Inflammatory macrophage treated with lipopolysaccharide for 1 hour (primary cell): ENCODE measurements at places on chromosomes 1 and 21.

- no peak for DNase-seq
These were observed 4.8 kb upstream of the ANKRD65 start for GRCh38 chr1:1425753-1426495.

DNA sequence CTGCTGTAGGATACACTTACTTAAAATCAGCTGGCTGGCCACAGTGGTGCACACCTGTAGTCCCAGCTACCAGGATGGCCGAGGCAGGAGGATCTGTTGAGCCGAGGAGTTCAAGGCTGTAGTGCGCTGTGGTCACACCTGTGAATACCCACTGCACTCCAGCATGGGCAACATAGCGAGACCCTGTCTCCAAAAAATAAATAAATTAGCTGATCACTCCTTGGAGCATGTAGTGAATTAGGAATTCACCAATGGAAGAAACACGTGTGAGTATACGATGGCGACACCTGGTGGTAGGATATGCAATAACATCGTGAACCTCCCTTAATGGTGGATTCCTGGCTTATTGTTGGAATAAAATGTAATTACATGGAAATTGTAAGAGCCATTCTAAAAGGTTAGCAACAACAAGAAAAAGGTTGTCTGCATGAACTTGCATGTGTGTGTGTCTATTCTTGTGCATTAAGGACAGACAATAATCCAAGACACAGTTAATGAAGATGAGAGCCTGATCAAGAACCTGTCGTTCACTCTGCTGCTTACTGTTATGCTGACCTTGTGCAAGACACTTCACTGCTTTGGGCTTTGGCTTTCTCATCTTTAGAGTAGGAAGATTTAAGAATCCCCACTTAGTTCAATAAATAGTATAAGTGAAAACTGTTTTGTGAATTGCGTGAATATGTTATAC is 38.6 kb upstream of the COX20 start:
- DNase-seq: peak; percentile 86

DNA sequence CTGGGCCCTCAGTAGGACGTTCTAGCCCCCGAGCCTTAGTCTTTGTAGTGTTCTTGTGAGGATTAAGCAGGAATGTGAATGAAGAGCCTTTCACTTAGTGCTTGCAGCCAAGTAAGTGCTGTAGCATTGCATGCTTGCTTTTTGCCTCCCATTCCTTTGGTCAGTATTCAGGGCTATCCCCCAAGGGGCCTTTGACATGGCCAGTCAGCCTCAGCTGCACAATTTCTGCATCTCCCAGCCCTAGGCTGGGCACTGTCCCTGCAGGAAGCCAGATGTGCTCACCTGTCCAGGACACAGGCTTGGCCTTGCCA is 30.5 kb downstream of the SOX13 start:
- DNase-seq: no peak

GRCh38 chr1:181784039-181784683 is 277.4 kb downstream of the ZNF648 start:
- DNase-seq: no peak

DNA sequence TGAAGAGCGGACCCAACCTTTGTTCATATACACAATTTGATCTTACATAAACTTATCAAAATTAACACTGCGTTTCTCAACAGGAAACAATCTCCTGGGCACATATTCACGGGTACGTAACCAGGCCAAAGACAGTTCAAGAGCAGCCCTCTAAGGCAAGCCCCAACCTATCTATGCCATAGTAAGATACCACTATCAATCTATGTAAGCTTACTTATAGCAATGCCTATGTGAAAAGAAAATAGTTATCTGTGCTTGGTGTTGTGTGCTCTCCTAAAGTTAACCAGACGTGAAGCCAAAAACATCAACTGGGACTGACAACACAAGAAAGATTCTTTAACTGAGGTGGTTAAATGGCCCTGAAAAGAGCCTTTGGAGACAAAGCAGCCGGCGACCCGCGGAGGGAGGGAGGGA is 49.4 kb upstream of the BOLA1 start:
- DNase-seq: no peak

DNA sequence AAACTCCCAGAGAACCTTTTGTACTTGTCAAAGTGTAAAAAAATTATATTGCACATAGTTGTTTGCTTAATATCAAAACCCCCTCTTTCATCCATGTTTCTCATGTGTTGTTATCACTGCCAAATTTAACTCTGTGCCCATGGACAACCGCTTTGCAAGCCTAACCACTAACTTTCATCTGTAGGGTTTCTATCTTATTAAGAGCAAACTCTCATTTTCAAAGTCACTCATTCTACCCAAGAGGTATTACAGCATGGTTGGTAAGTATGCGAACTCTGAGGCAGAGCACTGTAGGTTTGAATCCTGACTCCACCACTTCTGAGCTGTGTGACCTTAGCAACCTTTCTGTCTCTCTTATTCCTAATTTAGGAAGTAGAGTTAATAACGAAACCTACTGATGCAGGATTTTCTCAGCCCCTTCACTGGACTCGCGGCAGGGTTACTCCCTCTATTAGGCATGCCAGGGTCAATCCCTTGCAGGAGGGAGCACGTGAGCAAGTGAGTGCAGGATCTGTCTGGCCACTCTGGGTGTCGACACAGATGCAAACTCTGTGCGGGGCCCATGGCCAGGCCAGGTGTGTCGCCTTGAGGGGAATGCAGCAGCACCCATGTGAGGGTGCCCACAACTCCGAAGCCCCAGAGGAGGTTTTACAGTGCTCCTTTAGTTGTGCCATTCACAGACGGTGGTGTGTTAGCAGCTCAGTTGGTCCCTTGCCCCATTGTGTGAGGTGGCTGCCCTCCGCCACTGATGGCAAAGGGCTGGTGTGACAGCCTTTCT is 361.5 kb upstream of the ADGRL2 start:
- DNase-seq: no peak

DNA sequence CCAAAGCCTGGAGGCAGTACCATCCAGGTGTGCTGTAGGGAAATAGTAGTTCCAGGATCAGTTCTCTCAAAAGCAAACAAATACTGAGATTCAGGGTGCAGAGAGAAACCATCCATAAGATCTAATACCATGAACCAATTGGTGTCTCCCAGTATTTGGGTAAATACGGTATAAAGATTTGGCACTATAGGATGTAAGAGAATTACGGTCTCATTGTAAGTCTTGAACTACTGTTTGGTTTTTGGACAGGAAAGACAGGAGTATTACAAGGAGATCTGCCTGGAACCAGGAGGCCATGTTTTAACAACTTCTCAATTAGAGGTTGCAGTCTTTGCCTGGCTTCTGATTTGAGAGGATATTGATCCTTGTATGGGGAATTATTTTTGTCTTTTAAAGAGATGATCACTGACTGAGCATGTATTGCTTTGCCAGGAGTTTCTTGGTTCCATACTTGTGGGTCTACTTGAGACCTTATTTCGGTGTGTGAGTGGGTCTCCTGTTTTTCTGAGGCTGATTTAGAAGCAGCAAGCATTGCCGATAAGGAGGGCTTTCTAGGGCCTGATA is 10.2 kb downstream of the AADACL4 start:
- DNase-seq: no peak

DNA sequence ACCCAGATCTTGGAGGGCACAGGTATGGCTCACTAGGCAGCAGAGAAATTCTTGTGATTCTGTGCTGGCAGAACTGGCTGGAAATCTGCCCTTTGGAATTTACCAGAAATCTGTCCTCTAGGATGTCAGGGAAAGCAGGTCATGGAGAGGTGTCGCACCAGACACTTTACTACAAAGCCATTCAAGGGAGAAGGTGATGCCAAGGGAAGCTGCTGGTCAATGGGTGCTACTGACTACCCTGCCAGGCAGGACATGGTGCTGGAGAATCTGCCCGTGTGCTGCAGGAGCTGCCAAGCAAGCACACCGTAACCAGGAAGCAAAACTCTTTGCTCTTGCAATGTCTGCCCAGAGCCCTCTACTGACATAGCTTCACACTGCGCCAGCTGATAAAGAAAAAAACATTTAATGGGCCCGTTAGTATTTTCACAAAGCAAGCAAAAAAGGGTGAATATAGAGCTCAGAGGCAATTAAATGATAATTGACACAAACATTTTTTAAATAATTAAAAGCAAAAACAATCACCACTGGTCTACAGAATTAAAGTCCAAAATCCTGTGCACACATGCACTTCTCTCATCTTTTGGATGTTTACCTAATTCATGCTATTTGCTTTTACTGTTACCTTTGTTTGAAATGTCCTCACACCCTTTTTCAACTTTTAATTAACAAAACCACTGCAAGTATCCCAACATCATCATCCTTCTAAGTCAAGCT is 7.2 kb upstream of the FBXO28 start:
- DNase-seq: peak; percentile 17

DNA sequence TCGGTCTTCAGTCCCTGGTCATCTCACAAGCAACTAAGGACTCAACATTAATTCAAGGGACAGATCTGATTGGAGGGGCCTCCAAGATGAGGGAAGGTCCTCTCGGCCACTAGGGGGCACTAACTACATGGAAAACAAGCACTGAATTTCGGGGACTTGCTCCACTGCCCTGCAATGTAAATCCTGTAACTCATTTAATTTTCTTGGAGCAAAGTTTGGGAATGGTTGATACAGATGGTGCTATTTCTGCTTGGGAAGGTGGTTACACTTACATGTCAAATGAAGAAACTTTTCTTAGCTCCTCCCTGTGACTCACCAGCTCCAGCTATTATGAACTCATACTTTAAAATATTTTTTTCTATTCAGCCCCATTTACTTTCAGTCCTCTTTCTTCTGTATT is 97.4 kb upstream of the KCNJ15 start:
- DNase-seq: peak; percentile 21

- no peak for DNase-seq
These were observed 428.6 kb downstream of the PTPRC start for GRCh38 chr1:199067483-199067882.

- no peak for DNase-seq
These were observed 1258.5 kb upstream of the ADGRL2 start for GRCh38 chr1:80542231-80542630.

DNA sequence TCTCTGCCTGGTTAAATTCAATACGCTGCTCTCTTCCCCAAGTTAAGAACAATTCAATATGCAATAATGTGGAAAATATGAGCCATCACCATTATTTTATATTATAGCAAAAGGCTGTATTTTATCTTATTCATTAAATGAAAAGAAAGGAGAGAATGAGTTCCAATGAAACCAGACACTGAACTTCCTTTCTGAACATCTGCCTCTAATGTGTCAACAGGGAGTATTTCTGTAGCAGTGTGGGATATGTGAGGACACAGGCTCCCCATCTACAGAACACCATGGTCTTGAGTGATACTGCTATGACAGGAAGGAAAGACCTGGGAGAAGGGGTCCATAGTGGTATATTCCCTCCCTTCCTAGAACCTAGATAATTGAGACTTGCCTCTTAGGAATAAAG is 46.3 kb downstream of the CASQ2 start:
- DNase-seq: no peak

DNA sequence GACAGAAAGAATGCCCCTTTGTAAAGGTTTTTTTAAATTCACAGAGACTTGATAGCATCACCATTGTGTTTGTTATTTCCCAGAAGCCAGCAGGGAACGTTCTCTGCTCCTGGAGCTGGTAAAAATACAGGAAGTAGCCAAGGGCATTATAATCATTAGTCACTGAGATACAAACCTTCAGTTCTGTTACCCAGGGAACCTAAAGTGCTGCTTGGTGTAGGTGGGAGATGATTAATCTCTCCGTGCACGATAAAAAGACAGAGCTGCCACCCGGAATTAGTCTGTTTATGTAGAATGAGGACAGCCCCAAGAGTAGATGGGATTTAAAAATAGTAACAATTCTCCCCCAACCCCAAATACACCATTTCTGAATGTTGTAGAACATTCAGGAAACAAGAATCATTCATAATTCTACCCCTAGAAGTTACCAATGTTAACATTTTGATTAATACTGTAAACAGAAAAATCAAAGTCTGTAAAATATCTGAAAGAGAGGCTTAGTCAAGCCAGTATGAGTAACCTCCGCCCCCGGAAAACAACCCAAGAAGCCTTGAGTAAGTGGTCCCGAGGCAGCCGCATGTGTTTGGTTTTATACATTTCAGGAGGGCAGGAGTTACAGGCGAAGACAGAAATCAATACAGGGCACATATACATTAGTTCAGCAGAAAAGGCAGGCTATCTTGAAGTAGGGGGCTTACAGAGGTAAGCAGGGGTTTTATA is 45.3 kb upstream of the CTBS start:
- peak; percentile 88 for DNase-seq

- no peak for DNase-seq
These were observed 20.4 kb downstream of the OLFML2B start for GRCh38 chr1:162003061-162003829.

DNA sequence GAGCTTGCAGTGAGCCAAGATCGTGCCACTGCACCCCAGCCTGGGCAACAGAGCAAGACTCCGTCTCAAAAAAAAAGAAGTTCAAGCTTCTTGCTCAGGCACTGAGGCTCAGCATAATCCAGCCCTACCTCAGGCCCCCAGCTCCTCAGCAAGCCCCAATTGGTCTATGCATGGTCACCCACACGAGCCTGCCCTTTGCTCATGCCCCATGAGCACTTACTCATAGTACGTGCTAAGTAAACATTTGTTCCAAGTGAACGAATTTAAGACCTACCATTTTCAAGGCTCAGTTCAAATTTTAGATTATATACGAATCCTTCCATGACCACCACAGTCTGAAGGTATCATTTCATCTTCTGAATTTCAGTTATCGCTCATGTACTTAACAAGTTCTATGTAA is 4.3 kb downstream of the PDZK1 start:
- no peak for DNase-seq

GRCh38 chr1:30720271-30721223 is 2.8 kb downstream of the MATN1 start:
- DNase-seq: no peak

GRCh38 chr1:52904927-52905698 is 16.4 kb downstream of the ECHDC2 start:
- DNase-seq: no peak

GRCh38 chr1:29519788-29520110 is 283.4 kb downstream of the PTPRU start:
- DNase-seq: no peak

- DNase-seq: no peak
These were observed 111.1 kb downstream of the TLR5 start for GRCh38 chr1:223031733-223032601.

- no peak for DNase-seq
These were observed 13.6 kb downstream of the THAP3 start for GRCh38 chr1:6638226-6638625.

DNA sequence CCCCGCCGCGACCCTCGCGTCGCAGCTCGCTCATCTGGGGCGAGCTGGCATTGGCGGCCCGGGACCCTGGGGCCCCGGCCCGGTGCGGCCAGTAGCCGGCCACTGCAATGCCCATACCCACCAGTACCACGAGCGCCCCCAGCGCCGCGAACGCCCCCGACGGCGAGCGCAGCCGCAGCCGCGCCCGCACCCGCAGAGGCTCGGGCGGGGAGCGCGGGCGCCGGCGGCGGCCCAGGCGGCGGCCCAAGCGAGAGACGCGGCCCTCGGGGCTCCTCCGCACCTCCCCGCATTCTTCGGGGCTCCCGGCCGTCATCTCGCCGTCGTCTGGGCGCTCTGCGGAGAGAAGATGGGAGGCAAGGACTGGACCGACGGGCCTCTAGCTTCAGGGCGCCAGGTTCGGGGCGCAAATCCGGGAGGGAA is 2.2 kb downstream of the TMEM200B start:
- DNase-seq: no peak

GRCh38 chr21:42565886-42566523 is 52.4 kb downstream of the SLC37A1 start:
- no peak for DNase-seq
